ENCODE measurements at places on chromosomes 12 and 14.
A peak's percentile ranks its signal among the peaks of the same experiment; 100 is the strongest.

DNA sequence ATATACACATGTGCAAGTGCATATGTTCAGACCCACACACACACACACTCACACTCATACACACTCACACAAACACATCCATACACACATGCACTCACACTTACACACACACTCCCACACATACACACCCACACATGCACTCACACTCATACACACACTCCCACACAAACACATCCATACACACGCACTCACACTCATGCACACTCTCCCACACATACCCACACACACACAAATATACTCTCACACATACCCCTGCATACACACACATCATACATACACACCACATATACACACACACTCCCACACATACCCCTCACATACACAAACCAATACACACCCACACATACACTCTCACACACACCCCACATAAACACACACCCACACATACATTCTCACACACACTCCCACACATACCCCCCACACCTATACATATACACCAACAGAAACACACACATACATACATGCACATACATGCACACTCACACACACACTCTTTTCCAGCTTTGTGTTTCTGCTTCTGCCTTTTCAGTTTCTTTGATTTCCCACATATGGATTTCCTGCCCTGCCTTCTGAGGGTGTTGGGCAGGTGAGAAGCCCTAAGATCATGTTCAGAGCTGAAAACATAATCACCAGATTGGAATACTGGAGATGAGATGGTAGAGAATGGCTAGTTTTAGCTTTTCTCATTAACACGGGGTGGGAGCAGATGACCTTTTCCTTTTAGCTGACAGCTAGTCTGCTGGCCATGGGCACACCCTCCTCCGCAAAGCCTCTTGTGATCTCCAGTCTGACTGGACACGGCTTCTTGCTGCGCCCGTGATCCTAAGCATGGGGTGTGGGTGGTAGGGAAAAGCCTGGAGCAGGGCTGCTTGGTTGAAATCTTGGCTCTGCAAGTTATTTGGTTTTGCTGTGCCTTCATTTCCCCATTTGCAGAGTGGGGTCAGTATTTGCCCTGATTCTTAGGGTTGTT lies 214.0 kb downstream of the CHST11 start:
- DNase-seq: no peak

DNA sequence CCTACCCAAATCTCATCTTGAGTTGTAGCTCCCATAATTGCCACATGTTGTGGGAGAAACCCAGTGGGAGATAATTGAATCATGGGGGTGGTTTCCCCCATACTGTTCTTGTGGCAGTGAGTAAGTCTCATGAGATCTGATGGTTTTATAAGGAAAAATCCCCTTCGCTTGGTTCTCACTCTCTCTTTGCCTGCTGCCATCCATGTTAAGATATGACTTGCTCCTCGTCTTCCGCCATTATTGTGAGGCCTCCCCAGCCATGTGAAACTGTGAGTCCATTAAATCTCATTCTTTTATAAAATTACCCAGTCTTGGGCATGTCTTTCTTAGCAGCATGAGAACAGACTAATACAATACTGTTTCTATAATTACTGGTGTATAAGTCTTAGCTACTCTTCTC lies 6.5 kb upstream of the BCAT1 start:
- no peak for DNase-seq

GRCh38 chr14:19800282-19801117 lies 3.1 kb upstream of the OR4N2 start:
- peak; percentile 34 for DNase-seq

- DNase-seq: peak; percentile 33
Measured at GRCh38 chr14:102774391-102775153, 2.7 kb upstream of the TRAF3 start.

Measured in caudate nucleus (tissue), 63 donors.